HEK293T (cell line): ENCODE measurements at places on chromosomes 2 and 18.

- DNase-seq = no peak
Observed at GRCh38 chr2:164781394-164781793, 60.2 kb downstream of the COBLL1 start.

GRCh38 chr2:176126929-176127773 lies 2.4 kb upstream of the HOXD8 start:
- DNase-seq = no peak

DNA sequence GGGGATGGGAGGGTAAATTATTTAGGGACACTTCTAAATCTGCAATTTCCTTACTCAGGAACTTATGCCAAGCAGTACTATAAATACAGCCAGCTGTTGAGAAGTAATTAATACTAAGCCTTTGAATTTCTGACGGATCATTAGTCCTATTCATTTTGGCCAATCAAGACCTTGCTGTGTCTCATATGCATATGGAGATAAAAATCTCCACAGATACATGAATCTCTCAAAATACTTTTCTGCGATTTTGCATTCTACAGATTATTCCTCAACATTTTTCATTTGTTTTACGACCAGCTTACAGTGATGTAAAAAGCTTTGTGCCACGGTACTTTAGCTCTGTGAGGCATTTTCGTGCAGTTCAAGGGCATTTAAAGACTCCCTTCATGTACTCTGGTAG lies 16.7 kb downstream of the LANCL1 start:
- DNase-seq = no peak

GRCh38 chr2:197239434-197239833 lies 71.1 kb downstream of the ANKRD44 start:
- no peak for DNase-seq

DNA sequence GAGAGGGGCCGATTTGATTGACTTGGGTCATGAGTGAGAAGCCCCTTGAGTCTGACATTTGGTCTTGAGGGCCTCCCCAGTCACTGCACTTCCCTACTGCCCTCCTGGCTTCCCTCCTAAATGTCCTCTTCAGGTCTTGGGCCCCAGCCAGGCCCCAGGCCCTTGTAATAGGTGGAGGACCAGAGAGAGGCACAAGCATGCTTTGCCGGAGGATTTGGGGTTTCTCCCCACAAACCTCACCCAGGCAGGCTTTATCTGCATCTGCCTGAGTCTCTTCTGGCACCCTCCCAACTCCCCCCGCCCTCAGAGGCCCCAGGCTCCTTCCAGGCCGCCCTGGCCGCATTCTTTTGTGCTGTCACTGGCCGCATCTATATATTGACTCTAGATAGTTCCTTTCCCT lies 270.7 kb downstream of the HAUS1 start:
- no peak for DNase-seq

DNA sequence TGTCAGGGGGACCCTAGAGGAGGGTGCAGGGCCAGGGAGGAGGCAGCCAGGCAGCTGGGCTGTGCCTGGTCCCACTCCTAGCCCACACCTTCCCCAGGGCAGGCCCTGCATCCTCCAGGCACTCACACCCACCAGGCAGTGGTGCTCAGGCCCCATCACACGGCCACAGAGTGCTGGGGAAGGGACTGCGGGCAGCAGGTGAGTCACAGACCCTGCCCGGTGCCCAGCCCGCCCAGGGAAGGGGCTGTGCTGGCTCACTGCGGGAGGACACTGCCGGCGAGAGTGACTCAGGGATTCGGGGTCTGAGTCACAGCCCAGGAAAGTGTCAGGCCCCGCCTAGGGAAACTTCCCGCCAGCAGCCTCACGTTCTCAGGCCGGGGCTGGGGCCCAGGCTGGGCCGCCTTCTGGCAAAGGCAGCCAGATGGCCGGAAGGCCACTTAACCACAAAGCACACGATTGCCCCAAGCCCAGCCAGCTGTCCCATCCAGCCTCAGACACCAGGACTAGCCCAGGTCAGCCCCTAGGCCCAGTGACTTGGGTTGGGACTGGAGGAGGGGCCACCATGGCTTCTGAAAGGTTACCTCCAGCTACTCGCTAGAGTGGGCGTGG lies 42.2 kb downstream of the BIN1 start:
- DNase-seq = peak; percentile 59

DNA sequence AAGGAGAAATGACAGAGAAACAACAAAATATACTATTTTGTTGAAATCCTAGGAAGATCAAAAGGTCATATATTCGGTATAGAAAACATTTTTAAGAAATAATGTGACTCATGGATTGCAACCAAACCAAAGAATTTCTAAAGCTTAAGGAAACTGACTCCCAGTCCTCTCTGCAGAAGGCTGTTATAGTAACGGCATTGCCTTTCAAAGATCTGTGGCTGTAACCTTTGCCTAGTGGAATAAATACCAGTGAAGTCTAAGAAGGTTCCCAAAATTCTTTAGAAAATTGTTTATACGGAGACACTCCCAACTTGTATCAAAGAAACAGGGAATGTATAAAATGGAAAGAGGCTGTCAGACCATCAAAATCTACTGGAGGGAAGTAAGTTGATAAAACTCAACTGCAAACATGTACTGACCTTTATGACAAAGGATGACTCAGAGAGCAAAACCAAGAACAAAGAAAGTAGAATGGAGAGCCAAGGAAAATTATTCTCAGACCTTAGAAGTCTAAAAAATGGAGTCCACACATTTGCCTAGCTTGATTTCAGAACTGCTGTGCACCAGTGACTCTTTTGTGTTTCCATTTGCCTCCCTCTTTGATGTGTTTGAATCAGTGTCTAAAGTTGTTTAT lies 48.6 kb upstream of the FSIP2 start:
- no peak for DNase-seq

DNA sequence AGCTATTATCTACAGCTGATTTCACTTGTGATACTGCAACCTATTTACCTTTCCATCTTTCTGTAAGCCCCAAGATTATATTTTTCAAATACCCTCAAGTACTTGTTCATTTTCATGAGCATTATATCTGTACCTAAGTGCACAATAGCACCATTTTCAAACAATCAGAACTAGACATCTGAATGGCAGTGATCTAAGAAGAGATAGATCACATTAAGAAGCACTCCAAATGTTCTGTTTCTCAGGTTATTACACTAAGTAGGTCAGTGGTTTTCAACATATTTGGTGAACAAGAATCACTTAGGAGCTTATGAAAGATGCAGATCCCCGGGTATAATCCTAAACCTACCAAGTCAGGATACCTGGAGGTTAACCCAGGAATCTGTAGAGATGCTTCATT lies 872.7 kb downstream of the DCDC2C start:
- DNase-seq = no peak

DNA sequence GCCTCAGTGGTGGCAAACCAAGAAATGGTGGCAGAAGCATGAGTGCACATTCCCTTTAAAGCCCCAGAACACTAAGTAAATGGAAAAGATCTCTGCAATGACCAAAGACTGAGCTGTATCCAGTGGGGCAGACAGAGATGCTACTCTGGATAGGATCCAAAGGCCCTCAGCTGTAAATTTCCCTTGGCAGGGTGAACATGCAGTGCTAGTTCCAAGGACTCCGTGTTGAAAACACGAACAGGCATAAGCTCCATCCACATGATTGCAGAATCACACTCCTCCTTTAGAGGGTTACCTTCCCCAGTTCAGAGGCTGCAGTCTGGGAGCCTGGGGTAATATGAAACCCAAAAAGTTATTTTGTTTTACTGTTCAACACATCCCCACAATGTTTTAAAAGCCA lies 98.6 kb upstream of the KLF7 start:
- DNase-seq = no peak

DNA sequence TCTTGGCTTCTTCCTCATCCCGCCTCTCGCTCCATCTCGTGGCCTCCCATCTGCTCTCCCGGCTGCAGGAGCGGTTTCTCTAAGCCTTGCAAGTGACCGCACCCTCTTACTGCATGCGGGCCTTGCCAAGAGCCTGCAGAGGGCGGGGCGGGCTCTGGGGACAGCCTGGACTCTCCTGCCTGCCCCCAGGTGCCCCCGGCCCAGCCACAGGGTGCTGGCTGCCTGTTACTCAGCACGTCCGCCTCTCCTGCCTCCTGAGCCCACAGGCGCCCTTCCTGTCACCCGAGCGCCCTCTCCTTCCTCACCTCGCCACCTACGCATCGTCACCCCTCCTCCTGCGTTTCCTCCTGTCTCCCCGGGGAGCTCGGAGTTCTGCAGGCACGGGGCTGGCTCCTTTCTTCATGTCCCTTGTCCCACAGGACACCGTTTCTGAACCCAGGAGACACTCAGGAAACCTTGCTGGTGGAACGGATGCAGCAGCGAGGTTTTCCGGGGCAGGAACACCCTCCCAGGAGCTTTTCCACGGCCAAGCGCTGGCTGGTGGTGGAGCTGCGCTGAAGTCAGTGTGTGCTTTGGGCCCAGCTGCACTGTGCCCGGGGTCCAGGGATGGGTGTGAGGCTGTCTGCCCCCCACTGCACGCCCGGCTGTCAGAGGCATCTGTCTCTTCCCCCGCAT lies 28.5 kb downstream of the HPCAL1 start:
- DNase-seq = no peak

- no peak for DNase-seq
Observed at GRCh38 chr2:50284188-50284587, 747.7 kb downstream of the NRXN1 start.

DNA sequence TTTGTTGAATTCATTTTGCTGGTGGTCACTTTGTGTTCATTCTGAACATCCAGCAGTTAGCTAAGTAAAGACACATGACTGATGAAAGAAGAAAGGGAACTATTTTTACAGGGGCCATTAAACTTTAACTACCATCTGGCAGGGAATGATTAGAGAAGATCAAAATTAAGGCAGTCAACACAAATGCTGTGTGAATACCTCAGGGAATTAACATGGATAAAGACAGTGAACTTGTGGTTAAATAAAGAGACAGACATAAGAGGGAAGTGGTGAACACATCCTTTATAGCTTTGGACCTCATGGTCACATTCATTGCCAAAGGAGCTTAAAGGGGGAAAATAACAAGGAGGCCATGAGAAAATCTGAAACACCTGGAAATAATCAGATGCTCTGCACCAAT lies 52.6 kb upstream of the ATP5MC3 start:
- no peak for DNase-seq

- DNase-seq = no peak
Observed at GRCh38 chr2:44537264-44537663, 175.5 kb downstream of the CAMKMT start.

DNA sequence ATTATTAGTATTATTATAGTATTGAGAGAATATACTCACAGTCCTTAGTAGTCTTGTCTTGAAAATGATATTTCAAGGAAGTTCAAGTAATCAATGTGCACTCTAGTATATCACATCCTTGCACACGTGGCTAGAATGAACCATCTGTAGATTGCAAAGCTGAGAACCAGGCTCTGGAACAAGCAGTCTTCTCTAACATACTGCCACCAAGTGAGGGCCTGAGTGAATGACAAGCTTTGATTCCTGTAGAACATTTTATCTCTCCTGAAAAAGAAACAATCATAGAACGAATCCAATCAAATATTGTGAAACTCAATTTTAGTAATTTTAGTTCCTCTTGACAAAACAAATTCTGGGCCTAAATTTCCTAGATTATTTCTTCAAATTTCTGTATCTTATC lies 55.3 kb upstream of the SULT1C3 start:
- DNase-seq = peak; percentile 18

- DNase-seq = no peak
Observed at GRCh38 chr2:10792660-10793400, 19.8 kb downstream of the PDIA6 start.

GRCh38 chr2:152682663-152683062 lies 34.6 kb downstream of the PRPF40A start:
- no peak for DNase-seq

DNA sequence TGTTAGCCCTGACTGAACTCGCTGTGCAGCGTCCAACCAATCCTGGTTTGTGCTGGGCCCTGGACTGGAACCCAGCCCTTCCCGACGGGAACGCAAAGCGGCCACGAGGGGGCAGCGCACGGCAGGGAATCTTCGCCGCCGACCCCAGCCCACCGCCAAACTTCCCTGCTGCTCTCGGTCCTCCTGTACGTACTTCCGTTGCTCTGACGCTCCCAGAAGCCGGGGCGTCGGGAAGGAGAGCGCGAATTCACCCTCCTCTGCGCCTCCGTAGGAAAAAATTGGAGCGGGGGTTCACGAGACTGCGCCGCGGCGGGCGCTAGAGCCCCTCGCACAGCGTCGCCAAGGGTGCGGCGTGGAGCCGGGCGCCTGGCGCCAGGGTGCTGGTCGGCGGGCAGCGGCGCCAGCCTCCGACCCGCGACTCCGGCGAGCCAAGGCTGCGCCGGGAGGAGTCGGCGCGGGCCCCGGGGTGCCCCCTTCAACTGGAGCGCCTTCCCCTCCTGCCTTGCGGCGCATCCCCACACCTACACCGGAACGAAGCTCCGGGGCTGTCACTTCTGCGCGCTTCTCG lies 873 bp upstream of the SH3RF3 start:
- peak; percentile 92 for DNase-seq

- no peak for DNase-seq
Observed at GRCh38 chr2:9234680-9235146, 28.1 kb downstream of the ASAP2 start.

DNA sequence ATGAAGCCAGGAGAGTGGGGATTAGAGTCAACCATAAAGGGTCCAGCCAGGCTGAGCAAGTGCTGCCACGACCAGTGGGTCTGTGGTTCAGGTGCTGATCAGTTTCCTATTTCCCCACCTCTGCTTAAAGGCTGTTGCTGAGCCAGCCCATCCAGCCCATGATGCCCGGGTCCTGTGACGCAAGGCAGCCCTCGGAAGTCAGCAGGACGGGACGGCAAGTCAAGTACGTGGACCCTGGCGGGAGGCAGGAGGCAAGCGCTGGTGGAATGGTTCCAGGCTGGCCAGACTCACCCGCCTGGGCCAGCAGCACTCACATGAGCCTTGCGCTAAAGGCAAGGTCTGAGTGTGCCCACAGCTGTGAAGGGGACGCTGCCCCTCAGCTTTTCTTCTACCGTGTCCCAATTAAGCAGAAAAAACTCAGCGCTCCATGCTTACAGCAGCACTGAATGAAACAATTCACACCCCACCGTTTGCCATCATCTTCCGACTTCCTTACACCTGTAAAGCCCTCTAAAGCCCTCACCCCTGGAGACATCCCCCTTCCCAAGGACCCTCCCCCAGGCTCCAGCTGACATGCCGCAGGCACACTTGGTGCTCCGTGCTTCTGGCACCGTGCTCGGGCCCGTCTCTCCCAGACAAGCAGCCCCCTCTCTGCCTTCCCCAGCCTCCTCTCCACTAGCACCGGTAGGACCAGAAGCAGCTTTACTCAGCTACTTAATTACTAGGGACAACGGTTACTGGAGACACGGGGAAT lies 11.3 kb upstream of the RPL31 start:
- DNase-seq = no peak

- no peak for DNase-seq
Observed at GRCh38 chr2:31136732-31137131, 1.5 kb downstream of the GALNT14 start.

- DNase-seq = no peak
Observed at GRCh38 chr2:195461010-195461409, 196.0 kb upstream of the SLC39A10 start.

GRCh38 chr2:240302041-240302440 lies 133.4 kb upstream of the GPC1 start:
- DNase-seq = no peak

- DNase-seq = no peak
Observed at GRCh38 chr2:119481501-119482455, 42.5 kb downstream of the SCTR start.

- no peak for DNase-seq
Observed at GRCh38 chr2:238971318-238972145, 123.6 kb downstream of the TWIST2 start.

GRCh38 chr2:126881591-126881990 lies 17.1 kb upstream of the TEX51 start:
- no peak for DNase-seq
